GM04503 (cell line): ENCODE measurements at places on chromosomes 2 and 18.

DNA sequence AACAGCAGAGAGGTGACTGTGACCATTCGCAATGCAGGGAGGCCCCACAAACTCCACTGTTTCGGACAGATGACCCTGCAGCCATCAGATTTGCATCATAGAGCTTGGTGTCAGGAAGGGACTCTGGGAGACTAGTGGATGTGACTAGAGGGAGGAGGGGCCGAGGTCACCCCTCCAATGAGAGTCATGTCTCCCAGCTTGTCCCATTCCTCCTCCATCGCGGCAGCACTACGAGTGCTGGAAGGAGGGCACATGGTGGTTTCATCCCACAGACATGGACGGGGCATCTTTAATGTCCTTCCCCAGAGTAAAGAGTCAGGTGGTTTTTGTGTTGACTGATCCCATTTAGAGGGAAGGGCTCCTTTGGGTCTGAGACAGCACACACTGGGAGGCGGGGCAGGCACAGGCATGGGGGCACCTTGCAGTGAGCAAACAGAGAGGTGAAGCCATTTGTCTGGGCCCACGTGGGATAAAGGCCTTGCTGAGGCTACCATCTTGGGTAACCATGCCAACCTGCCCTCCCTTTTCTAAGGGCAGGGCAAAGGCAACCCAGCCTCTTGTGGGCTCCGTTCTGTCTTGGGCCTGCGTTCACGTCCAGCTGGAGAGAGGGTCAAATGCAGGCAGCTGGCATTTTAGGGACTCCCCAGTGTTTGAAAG lies 208.1 kb downstream of the ASB1 start:
- DNase-seq = no peak

- DNase-seq = no peak
Observed at GRCh38 chr2:73268830-73269685, 15.2 kb downstream of the FBXO41 start.

DNA sequence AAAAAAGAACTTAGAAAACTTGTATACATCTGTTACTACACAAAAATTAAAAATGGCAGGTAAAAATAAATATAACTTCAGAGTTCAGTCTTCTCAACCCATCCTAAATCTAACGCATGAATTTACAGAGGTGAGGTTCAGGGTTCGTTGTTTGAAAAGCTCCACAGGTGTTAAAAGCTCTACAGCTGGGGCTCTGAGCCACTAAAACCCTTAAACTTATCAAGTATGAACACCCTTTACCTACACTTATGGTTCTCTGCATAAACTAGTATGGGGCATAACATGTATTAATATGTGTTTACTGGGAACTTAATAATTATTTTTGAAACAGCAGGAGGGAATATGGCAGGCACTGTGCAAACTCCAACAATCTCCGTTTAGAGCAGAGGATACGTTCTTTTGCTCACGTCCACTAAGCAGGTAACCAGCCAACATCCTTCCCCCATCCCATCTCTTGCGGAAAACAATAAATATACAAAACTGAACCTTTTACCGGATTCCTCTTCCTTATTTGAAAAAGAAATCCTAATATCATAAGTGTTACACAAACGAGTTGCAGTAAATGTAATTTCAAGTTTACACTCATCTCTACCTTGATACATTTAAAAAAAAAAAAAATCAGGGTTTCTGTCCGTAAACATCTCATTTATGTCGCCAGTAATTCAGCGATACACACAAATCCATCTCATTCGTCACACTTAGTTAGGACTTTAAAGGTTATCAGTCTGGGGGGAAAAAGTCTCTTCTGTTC lies 1.3 kb downstream of the PIAS2 start:
- no peak for DNase-seq

DNA sequence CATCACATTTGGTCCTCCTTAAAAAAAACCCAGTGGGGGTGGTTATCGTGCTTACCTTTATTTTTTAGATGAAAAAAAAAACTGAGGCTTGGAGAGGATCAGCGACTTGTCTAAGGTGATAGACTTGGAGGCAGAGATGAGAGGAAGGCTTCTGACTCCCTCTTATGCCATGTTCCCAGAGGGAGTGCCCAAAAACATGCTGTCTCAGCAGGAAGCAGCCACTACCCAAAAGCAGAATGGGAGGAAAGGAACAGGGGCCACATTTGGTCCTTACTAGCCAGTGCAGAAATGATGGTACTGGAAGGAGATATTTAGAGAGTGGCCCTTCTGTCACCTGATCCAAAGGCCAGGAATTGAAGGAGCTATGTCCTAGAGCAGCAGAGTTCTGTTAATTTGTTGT lies 118.4 kb downstream of the B3GNT2 start:
- DNase-seq = no peak

GRCh38 chr18:48597110-48597509 lies 58.3 kb downstream of the CTIF start:
- no peak for DNase-seq

DNA sequence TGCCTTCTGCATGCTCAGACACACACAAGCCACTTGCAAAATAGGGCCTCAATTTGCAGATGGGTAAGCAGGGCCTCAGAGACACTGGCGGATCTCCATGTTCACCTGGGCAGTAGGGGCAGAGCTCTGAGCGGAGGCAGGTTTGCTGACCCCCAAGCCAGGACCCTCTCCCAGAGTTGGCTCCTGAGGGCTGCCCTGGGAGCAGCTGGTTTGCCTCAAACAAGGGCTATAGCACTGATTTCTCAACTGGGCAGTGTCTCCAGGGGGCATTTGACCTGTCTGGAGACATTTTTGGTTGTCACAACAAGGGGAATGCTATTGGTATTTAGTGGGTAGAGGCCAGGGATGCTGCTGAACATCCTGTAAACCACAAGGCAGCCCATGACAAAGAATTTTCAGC lies 11.6 kb downstream of the GLI2 start:
- DNase-seq = no peak

DNA sequence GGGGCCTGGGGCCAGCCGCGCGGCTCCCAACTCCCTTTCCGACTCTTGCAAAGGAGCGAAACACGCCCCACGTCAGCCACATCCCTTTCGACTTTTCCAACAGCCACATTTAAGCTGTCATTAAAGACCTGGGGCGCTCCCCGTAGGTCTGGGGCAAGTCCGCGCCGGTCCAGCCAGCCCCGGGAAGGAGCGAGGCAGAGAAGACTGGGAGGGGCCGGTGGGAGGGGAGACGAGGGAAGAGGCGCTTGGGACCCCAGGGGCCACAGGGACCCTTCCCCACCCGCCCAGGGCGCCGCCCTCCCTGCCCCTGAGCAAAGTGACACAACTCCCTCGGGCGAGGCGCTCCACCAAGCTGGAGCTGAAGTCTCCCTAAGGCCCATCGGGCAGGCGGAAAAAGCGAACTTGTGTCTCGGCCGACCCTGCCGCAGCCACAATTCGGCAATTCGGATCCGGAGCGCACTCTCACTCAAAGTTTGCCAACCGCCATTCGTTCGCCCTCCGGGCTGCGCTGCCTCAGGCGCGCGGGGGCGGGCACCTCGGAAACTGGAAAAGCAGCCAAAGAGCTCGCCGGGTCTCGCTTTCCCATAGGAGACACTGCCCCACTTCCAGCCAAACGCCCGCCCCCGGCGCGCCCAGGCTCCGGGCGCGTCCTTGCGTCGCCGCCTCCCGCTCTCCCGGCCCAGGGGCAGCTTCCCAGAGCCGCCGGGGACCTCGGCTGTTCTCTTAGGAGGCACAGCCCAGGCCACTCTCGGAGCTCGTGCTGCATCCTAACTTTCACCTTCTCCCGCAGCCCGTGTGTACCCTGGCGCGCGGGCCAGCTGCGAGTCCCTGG lies 1.1 kb upstream of the KCTD1 start:
- DNase-seq = no peak

DNA sequence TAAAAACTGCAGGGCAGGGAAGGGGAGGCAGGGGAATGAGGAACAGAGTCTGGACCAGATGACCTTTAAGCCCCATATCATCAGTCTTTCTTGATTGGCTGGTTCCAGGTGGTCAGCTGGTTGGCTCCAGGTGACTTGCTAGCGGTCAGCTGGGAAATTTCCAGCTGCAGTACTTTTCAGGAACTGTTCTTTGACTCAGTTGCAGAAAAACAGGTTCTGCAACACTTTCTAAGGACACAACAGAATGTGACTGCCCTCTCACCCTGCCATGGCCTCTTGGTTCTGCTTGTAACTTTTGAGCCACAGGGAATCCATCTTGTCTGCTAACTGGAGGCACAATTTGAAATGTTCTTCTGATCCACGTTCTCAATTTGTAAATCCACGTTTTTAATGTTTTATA lies 278.3 kb upstream of the LRATD1 start:
- no peak for DNase-seq

- no peak for DNase-seq
Observed at GRCh38 chr2:127426501-127427354, 8.5 kb downstream of the PROC start.

DNA sequence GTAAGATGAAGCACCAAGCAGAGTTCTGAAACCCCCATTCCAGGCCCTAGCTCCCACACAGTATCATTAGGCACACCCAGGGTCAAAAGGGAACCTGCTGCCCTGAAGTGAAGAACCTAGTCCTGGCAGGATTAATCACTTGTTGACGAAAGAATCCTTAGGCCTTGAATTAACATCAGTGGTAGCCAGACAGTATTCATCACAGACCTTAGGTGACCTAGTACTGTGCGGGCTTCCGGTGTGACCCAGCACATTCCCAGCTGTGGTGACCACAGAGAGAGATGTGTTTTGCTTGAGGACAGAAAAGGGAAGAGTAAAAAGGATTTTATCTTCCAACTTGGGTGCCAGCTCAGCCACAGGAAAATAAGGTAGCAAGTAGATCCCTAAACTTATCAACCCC lies 1071.4 kb upstream of the FAM98A start:
- DNase-seq = no peak

GRCh38 chr2:39093218-39093898 lies 27.5 kb downstream of the SOS1 start:
- no peak for DNase-seq

DNA sequence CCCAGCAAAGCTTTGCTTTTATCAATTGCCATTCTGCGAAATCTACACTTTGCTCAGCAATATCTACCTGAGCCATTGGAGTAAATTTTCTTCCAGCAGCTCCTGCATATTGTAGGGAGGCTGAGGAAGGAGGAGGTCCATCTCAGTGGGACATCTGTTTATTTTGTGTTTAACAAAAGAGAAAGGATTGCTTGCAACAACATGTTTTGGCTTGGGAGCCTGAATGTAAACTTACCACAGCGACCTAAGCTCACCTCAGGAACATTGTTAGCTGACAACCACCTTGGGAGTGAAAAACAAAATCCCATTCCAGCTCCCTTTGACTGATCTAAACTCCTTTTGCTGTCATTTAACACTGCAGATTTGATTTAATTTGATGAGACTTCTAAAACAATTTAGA lies 356.1 kb downstream of the SS18 start:
- DNase-seq = no peak

GRCh38 chr18:22550366-22550765 lies 132.7 kb upstream of the CTAGE1 start:
- DNase-seq = no peak

GRCh38 chr2:23312996-23313606 lies 71.9 kb upstream of the KLHL29 start:
- DNase-seq = no peak

- no peak for DNase-seq
Observed at GRCh38 chr2:112293636-112294401, 18.4 kb downstream of the ZC3H6 start.

- DNase-seq = peak; percentile 43
Observed at GRCh38 chr2:65453916-65454315, 21.5 kb upstream of the SPRED2 start.

DNA sequence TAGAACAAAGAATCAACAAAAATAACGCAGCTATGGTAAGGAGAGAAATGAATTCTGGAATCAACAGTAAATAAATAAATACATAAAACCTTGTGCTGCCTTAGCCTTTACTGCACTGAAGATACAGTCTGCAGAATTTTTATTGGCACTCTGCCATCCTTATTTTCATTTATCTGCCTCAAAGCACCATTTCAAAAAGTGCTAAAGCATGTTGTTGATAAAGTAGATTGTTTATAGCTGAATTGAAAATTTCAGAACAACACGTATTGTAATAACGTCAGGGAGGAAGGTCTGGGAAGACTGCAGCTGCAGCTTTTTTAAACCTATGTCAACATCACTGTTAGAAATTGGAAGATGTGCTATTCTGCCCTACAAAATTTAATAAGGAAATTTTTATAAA lies 787.2 kb downstream of the PLCL1 start:
- no peak for DNase-seq

DNA sequence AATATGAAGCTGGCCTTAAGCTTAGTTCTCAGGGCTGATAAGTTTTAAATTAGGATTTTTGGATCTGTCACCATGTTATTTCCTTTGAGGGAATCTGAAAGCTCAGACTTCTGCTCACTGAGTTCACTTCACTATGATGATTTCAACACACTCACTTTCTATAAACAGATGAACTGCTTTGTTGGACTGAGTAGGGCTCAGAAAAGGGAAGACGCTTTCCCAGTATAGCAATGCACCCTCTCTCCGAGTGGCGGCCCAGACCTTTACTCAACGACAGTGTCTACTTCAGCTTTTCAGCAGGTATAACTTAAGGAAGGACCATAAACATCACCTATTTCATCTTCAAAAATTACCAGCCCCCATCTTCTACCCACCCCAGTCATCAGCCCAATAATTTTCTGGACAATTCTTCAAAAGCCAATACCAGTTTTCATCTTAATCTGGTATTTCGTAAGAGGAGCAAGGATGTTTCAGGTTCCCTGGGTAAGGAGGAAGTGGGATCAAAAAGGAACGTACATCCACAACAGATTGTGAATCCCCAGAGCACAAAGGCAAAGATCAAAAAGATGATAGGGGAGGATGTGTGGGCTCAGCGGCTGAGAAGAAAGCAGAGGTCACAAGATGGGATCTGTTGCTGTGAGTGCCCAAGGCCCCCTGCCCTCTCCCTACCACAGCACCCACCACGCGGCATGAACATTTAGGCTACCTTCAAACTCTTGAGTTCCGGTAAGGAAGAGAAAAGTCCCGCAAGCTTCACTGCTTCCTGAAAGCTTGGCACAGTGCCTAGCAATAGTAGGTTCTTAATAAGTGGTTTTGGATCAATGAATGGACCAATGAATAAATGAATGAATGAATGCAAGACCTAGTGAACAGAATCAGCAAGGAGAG lies 41.9 kb downstream of the LPIN2 start:
- no peak for DNase-seq

- no peak for DNase-seq
Observed at GRCh38 chr18:37667836-37668235, 102.2 kb upstream of the CELF4 start.

DNA sequence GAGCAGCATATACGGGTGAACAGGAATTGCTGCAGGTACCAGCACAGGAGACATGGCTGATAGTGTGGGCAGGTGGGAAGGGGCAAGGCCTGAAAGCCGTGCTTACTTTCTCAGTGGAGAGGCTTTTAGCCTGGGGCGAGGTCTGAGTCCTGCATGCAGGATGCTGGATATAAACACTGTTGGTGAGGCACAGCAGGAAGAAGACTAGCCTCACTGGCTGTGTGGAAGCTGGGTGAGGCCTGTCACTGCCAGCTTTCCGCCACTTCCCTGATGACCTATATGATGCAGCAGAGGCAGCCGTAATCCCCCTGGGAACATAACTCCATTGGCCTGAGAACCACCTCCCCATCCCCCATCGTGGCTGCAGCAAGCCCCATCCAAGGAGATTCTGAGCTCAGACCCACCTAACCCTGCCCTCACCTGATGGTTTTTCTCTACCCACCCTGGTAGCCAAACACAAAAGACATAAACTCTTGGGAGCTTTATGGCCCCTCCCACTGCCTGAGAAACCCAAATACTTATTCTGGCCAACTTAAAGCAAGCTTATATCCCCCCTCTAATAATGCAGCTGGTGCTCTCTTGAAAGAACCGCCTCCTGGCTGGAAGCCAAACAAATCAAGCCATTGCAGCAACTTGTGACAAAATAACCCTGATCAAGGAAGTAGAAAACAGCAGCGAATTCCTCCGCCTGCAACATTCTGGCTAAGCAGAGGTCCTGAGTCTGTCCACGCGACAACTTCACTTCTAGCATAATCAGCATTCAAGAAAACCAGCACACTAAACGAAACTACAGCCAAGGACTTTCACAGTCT lies 54.6 kb upstream of the DSC1 start:
- DNase-seq = no peak
